CD4-positive, alpha-beta T cell treated with Interleukin-21 for 1 hour (primary cell): ENCODE measurements at places on chromosomes 12 and 14.

DNA sequence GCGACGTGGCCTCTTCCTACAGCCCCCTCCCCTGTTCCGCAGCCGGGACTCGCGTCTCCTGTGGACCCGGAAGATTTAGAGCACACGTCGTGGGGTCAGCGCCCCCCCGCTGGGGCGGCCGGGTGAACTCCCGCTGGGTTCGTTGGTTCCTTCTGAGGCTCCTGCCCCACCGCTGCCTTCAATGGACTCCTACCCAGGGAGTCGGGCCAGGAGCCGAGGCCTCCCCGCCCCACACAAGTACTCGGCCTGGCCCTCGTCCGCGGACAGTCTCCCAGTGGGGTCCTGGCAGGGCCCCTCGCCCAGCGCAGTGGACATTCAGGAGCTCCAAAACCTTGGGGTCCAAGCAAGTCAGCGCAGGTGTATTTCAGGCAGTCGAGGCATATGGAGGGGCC, 1.2 kb downstream of the MMP17 start:
- no peak for DNase-seq

DNA sequence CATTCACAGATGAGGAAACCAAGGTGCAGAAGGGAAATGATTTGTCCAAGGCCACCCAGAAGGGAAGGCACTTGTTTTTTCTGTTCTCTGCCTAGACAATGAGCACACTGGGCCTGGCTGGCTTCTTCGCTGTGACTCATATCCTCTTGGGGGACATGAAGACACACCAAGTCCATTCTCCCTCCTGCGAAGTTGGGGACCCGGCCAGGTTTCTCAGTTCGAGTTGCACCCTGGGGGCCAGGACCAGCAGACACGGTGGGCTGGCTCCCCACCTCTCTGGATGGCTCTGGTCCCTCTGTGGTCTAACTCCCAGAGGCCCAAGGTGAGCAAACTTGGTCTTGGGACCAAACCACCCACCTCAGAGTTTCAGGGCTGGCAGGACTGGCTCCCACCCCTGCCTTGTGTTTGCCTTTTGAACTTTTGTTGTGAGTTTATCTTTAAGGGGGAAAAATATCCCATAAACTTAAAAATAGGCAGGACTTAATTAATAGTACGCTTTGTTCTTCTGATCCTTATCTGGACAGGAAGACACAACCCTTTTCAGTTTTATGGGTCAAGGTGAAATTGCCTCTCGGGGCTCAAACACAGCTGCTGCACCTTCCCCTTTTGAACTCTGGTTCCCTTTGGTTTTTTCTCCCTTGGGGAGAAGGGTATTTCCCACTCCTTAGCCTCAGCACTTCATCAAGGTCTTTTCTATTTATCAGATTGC, 9.0 kb upstream of the MLEC start:
- no peak for DNase-seq

DNA sequence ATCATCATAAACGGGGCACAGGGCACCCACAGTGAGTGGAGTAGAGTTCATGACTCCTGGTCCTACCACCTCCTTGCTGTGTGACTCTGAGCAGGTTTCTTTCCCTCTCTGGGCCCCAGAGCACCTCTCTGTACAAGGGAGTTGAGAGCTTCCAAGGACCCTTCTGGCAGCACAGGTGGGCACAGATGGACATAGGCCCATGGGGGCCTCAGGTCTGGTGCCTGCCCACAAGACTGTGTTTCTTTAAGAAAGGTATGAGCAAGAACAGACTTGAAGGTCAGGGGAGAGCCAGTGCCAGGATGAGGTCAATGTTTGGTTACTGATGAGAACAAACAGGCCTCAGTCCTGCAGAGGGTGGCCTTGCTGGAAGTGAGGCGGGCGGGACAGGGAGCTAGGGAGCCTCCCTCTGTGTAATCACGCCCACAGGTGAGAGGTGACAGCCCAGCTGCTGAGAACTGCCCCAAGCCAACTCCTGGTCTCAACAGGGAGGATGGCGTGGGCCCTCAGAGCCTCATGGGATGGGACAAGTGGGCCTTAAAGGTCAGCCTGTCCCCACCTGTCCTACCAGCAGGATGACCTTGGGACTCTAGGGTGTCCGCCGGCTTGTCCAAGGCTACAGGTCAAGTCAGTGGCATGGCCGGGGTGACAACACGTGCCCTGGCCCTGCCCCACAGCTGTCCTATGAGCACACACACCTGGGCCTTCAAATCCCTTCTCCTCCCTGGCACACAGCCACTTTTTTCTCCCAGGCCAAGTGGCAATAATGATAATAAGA, 49.1 kb downstream of the CCDC85C start:
- DNase-seq: no peak

- DNase-seq: no peak
These were observed 18.1 kb upstream of the KSR2 start for GRCh38 chr12:117986705-117987469.

DNA sequence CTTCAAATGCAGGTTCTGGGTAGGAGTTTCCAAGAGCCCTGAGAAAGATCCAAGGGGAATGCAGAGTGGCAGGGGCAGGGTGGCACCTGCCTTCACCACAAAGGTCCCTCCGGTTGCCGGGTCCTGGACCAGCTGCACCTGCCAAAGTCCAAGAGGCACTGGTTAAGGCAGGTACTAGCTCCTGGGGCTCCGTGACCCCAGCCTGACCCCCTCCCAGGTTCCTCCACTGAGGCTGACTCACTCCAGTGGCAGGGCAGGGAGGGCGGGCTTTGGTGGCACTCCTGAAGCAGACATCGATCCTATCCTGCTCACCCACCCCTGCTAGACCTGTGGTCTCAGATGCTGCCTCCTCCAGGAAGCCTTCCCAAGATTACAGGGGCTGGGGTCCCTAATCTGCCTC, 11.4 kb downstream of the RPS6KL1 start:
- no peak for DNase-seq

- no peak for DNase-seq
These were observed 4.3 kb downstream of the NIN start for GRCh38 chr14:50826681-50827080.

DNA sequence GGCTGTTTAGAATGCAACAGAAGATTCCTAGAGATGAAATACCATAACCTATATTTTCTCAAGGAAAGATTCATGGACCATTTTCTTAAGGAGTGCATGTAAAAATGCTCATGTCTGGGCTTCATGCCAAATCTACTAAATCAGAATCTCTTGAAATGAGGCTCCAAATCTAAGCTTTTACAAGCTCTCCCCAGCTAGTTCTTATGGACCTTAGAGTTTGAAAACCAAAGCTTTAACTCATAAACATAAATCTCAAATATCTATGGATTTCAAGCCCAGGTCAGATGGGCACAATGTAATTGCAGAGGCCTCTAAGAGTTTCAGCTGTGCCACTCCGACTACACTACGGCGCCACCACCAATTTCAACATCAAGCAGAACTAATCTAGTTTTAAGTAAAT, 117.3 kb upstream of the CAND1 start:
- DNase-seq: no peak

GRCh38 chr12:124457287-124458219, 109.9 kb downstream of the NCOR2 start:
- peak; percentile 76 for DNase-seq

- no peak for DNase-seq
These were observed 76.6 kb downstream of the PAX9 start for GRCh38 chr14:36738269-36738668.

- no peak for DNase-seq
These were observed 40.5 kb upstream of the RTL1 start for GRCh38 chr14:100944052-100944451.

DNA sequence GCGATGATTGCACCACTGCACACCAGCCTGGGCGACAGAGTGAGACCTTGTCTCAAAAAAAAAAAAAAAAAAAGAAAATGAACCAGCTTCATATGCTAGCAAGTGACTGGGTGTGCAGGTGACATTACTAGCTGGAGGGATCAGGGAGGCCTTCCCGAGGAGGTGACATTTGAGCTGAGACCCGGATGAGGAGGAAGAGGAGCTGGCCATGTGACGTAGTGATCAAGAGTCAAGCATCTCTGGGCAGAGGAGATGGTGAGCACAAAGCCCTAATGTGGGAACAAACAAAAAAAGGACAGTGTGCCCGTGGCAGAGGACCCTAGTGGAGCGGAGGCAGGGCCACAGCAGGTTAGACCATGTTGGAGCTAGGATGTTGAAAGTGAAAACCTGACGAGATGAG, 3.5 kb upstream of the PTPN6 start:
- DNase-seq: no peak

DNA sequence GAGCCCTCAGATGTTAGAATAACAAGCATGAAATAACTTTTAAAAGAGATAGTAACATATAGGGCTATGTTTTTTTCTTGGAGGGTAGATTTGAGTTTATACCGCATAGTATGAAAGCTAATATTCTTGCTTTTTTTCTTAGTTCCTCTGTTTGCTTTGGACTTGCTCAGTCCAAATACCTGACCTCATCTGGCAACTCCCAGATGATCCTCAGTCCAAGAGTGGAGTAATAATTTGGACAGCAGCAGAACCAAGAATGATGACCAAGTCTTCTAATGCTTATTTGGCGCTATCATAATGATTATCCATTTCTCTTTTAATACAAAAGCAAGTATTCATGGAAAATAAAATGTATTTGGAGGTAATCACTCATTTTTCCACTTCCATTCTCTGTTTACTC, 45.6 kb downstream of the GUCY2C start:
- no peak for DNase-seq
